ENCODE measurements at places on chromosomes 12 and 14.

- DNase-seq: no peak
Observed at GRCh38 chr12:51177897-51178296, 5.0 kb upstream of the TFCP2 start.

- DNase-seq: no peak
Observed at GRCh38 chr14:24086193-24086955, 7.7 kb upstream of the PCK2 start.

- DNase-seq: no peak
Observed at GRCh38 chr12:752695-753610, 574 bp downstream of the WNK1 start.

DNA sequence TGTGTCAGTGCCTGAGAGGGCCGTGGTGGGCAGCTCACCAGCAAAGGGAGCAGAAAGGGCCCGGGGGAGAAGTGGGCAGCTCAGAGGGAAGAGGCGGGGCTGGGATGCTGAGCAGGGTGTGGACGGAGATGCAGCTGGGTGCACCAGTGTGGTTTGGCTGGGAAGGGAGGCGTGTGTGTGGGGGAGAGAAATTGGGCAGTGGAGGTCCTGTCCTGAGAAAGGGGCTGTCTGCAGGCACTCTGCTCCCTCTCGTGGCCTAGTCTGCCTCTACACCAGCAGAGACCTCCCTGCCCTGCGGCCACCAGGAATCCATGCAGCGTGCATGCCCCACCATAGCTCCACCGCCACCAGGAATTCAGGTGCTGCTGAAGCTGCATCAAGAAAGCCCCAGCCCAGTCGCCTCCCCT lies 6.4 kb downstream of the TMEM121 start:
- DNase-seq: no peak

- no peak for DNase-seq
Observed at GRCh38 chr14:88605594-88605993, 42.8 kb downstream of the ZC3H14 start.

DNA sequence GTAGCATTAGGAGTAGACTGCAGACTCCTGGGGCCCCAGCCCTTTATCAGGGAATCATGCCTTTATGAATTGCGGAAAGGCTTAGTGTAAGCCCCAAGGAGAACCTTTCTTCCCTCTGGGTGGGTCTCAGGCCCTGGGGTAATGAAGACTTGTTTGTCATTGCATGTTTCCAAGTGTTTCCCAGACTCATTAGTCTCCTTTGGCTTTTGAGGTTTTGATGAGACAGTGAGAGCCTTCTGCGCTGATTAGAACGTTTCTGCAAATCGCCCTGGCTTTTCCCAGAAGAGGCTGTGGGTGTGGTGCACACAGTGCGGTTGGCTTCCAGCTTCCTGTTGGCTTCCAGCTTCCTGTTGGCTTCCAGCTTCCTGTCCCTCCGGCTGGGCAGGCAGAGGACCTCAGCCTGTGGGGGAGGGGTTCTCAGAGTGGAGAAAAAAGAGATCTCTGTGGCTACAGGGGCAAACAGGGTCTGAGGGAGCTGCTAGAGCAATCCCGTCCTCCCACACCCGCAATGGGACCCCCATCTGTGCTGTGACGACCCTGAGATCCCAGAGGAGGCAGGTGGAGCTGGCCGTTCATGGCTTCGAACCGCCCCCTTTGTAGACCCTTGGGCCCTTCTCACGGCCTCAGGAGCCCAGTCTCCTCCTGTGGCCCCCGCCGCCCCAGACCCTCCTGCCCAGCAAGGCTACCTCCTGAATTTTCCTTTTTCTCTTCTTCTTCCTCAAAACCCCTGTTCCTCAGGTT lies 42.1 kb downstream of the GPR68 start:
- no peak for DNase-seq

- DNase-seq: no peak
Observed at GRCh38 chr12:6315704-6316597, 5.5 kb downstream of the PLEKHG6 start.
